ENCODE measurements at places on chromosomes 12 and 14.

- no peak for DNase-seq
Observed at GRCh38 chr12:19642345-19642744, 203.1 kb downstream of the AEBP2 start.

DNA sequence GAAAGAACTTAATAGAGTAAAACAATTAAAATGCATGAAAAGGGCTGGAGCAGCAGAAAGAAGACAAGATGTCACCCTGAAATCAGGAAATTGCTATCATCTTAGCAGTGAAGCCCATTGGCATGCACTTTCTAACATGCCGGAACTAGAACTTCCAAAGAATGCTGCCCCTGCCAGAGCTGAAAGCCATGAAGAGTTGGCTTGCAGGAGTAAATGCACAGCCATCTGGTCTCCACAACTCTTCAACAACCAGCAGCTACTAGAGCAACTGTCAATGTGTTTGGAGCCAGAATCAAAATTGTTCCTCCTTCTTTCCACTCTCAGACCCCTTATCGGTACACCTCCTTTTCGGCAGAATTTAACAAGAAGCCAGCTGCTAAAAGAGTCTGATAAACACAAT is 414.1 kb downstream of the KCNH5 start:
- no peak for DNase-seq

GRCh38 chr14:75373616-75374015 is 54.2 kb upstream of the JDP2 start:
- DNase-seq = no peak

GRCh38 chr14:26577711-26578110 is 20.1 kb downstream of the NOVA1 start:
- no peak for DNase-seq

DNA sequence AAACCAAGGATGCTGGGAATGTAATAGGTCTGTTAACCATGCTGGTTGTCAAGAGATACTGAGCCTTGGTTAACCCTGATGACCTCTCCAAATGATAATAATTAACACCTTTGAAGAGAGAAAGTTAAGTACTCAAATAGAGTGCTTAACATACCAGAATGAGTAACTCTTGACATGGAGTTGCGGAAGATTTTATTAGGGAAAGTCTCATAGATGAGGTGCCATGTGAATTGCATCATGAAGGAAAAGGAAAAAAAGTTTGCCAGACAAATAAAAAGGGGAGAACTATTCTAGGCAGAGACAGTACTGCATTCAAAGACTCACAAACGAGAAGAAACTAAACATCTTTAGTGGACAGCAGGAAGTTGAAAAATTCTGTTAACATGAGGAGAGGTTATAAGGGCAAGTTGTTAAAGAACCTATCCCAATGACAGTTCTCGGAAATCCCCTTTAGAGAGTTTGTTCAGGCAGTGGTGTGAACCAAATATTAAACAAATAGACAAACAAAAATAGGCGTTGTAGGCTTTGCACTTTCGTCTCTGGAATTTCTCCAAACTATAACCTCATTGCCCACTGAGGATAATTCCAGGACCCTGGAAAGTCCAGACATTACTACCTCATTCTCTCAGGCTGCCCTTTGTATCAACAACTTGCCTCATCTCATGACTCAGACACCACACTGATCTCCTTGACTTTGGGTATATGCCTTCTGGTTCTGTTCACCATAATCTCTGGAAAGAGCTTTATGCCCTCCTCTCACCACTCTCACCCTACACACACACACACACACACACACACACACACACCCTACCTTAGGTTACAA is 435.0 kb downstream of the GXYLT1 start:
- no peak for DNase-seq

DNA sequence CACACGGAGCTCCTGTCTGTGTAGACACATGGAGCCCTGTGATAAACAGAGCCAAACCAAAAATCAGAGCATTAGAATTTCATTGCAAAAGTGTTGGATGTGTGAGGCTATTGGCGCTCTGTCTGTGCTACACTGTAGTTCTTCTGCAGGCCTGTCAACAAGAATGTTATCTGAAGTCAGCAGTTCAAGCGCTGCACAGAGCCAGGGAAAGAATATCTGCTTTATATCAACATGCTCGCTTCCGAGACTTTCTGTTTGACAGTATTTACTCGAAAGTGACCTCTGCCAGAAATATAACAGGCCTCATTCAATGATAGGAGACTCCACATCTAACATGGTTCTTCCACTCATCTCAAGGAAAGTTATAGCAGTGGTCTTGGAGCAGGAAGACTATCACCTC is 118.3 kb downstream of the CCER1 start:
- DNase-seq = no peak

DNA sequence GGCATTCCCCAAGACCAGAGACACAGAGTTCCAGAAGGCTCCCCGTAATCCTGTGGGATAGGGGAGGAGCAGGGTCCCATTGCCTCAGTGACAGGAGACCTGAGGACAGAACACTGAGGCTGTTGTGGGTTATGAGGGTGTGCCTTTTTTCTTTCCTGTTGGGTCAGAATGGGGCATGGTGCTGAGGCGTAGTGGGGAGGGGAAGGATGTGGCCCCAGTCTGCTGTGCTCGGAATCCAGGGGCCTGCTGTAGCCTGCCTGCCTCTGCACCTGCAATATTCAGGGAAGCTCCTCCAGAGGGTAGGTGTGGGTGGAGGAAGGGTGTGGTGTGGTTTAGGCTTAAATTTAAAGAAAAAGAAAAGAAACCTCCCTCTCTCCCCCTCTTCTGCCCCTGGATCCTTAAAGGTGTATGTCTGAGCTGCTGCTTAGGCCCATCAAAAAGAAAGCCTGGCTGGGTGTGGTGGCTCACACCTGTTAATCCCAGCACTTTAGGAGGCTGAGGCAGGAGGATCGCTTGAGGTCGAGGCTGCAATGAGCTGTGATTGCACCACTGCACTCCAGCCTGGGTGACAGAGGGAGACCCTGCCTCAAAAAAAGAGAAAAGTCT is 18.7 kb downstream of the PLEKHG3 start:
- no peak for DNase-seq

- no peak for DNase-seq
Observed at GRCh38 chr12:2137711-2138110, 84.9 kb downstream of the CACNA1C start.

DNA sequence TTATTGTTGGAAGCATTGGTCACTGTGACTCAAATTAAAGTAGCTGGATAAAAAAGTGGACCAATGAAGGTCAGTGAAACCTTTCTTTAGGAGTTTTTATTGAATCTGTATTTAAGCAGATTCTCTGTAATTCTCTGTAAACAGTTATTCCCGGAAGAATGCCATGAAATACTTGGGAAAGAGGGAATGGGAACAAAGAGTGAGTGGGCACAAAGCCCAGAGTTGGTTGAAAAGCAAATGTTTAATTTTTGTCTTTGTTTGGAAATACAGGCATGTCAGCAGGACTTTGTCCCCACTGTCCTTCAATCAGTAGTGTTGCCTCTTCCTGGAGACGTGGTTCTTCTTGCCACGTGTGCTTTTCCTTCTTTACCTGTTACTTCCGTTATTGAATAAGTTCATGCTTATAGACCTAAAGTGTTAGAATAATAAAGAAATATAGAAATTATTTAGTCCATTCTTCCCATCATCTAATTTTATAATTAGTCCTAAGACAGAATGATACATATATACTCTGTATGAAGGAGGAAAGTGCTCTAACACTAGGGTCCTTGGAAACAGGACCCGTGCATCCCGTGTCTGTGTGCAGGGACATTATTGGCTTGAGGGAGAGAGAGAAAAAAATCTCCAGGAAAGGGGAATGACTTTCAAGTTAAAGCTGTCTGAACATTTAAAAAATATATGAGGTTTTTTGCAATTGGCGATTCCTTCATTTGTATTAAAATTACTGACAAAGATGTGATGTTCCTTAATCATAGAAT is 2.0 kb upstream of the ANG start:
- no peak for DNase-seq

DNA sequence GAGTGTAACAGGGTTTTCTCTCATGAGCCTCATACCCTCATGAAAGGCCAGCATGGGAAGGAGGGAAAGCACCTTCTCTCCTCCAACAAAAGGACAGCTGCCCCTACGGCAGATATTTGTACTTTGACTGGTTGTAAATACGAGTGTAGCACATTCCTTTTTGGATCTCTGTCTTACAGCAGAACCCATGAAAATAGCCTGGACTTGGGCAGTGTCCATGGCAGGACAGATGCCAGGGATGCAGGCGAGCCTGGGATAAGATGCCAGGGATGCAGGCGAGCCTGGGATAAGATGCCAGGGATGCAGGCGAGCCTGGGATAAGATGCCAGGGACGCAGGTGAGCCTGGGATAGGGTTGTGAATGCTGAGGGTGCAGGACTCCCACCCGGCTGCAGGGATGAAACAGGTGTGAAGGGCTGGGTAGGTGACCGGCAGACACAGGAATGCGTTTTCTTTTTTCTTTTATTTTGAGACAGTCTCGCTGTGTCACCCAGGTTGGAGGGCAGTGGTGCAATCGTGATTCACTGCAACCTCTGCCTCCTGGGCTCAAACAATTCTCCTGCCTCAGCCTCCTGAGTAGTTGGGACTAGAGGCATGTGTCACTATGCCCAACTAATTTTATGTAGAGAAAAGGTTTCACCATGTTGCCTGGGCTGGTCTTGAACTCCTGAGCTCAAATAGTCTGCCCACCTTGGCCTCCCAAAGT is 120.0 kb downstream of the BEGAIN start:
- no peak for DNase-seq

DNA sequence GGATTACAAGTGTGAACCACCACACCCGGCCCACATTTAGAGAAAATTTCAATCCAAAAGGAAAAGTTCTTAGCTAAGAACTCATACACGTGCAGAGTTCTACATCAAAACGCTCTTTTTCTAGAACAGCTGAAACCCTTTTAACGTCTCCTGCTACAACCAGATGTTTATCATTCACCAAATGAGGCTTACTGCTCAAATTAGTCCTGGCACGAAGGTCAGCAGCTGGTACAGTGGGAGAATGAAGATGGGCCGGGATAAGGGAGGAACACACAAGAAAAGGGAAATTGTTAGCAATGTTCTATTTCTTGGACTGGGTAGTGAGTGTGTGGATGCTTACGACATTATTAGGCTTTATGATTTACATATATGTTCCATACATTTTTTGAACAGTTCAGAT is 37.2 kb downstream of the PRKAB1 start:
- no peak for DNase-seq

- DNase-seq = no peak
Observed at GRCh38 chr12:114680604-114681069, 3.3 kb downstream of the TBX3 start.

DNA sequence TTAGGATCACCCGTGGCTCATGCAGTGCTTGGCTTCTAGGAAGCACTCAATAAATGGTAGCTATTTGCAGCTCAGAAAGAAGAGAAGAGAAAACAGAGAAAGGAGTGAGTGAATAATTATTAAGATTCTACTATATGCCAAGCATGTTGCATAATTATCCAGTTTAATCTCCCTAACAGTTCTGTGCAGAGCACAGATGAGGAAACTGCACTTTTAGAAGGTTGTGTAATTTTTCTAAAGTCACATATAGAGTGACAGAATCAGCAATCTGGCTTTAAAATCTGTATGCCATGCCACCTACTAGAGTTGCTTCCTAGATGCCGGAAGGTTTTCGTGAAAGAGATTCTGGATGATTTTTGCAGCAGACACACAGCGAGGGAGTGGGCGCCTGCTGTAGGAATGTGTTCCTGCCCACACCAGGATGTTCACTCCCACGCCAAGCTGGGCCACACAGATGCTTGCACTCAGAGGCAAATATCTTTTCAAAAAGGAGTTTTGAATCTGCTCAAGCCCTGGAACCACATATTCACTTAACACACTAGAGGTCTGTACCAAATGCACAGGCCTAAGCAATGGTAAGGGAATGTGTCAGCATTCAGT is 50.2 kb upstream of the SMCO2 start:
- DNase-seq = no peak

Measured in stimulated activated effector memory CD8-positive, alpha-beta T cell treated with anti-CD3 and anti-CD28 coated beads, Interleukin-12 subunit alpha, Interleukin-12 subunit beta, amount 100 ng/mL, for 72 hours (primary cell).